Activated CD8-positive, alpha-beta memory T cell treated with anti-CD3 and anti-CD28 coated beads for 24 hours (primary cell): ENCODE measurements at places on chromosomes 4 and X.

DNA sequence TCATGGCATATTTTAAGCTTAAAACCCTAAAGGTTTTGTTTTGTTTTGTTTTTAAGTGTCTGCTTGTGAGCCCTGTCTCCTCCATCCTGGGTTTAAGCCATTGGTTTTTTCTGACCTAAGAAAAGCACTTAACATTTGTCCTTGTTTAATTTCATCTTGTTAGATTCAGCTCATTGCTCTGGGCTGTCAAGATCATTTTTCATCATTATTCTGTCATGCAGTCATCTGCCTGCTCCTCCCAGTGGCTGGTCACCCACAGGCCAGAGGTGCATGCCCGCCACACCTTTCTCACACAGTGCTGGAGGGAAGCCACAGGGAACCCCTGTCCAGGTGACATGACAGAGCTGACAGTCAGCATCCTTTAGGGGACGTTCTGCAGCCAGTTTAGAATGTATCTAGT lies 11.7 kb upstream of the REELD1 start:
- no peak for DNase-seq

- DNase-seq: no peak
Observed at GRCh38 chr4:105588252-105588651, 35.8 kb downstream of the ARHGEF38 start.

DNA sequence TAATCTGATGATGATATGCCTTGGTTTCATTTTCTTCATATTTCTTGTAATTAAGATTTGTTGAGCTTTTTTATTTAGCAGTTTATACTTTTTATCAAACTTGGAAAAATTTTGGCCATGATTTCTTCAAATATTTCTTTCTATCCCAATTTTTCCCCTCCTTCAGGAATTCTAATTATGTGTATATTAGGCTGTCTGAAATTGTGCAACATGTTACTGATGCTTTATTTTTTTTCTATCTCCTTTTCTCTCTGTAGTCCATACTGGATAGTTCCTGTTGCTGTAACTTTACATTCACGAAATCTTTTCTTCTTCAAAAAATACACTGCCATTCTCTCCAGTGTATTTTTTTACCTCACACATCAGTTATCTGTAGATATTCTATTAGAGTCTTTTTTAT lies 10.8 kb downstream of the THAP6 start:
- no peak for DNase-seq

- DNase-seq: no peak
Observed at GRCh38 chr4:142230991-142231390, 594.6 kb downstream of the IL15 start.

DNA sequence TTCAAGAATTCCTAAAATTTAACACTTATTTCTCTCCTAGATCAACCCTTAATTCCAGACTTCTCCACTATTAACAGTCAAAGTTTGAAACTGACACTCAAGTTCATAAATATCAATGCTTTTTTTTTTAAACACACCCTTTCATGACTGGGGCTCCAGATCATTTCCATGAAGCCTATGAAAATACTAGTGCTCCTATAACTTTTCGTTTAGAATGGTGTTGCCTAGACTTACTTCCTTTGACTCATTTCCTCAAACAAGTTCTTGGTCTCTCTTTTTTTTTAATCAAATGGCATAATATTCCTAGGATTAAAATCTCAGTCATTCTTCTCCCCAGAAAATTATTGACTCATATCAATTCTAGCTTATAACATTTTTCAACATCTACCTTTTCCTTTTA lies 13.1 kb downstream of the ZMAT1 start:
- DNase-seq: no peak

DNA sequence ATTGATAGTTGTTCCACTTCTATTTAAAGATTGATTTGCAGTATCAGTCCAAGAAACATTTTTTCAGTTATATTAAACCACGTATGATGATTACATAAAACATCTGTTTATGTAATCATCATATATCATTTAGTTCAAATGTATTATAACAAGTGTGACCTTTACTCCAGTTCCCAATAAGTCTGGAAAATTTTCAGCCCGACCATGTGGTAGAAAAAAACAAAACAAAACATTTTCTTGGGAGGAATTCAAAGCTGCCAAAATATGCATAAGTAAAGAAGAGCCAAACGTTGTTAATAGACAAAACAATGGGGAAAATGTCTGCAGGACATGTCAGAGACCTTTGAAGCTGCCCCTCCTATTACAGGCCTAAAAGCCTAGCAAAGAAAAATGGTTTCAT lies 709.1 kb downstream of the FAT4 start:
- no peak for DNase-seq

DNA sequence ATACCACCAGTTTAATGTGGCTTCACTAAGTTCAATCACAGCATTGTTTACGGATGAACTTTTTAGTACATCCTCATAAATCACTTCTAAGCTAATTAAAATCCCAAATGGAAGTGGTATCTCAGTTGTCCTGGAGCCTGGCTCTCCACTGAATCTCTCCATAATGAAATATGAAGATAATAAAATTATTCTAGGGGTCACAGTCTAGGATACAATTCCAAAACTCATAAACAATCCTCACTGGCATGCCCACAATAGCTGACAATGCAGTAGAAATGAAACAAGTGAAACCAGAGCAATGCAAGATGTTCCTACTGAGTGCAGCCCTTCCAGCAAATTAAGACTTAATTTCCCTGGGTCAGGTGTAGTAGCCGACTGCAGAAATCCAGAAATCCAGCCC lies 47.3 kb upstream of the FAM9B start:
- no peak for DNase-seq

- DNase-seq: no peak
Observed at GRCh38 chr4:152601156-152601555, 65.3 kb upstream of the FBXW7 start.

- no peak for DNase-seq
Observed at GRCh38 chr4:162732876-162733275, 433.8 kb downstream of the NAF1 start.

GRCh38 chr4:19151684-19152083 lies 1100.0 kb upstream of the SLIT2 start:
- DNase-seq: no peak

GRCh38 chrX:131752493-131753198 lies 208.8 kb downstream of the OR13H1 start:
- DNase-seq: peak; percentile 85

GRCh38 chr4:94452476-94453371 lies 982 bp downstream of the PDLIM5 start:
- peak; percentile 64 for DNase-seq

- no peak for DNase-seq
Observed at GRCh38 chr4:25291158-25291733, 21.3 kb upstream of the ZCCHC4 start.

- no peak for DNase-seq
Observed at GRCh38 chr4:115054836-115055235, 58.6 kb downstream of the NDST4 start.

DNA sequence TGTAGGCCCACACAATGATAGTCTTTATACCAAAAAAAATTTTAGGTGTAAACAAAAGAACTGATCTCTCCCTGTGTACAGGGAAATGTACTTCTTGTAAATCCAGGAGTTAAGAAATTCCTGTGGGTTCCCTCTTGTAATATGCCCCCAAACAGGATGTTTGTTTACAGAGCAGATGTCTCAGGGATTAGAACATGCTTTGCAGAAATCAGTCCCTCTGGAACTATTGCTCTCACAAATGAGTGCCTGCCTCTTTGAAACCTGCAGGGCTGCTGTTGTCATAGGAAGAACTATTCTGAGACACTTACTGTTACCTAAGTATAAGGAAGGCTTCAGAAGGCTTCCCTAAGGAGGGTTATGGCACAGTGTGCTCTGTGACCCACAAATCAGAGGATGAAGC lies 35.6 kb downstream of the PAK3 start:
- no peak for DNase-seq

- DNase-seq: no peak
Observed at GRCh38 chr4:16290681-16291420, 64.6 kb upstream of the TAPT1 start.

DNA sequence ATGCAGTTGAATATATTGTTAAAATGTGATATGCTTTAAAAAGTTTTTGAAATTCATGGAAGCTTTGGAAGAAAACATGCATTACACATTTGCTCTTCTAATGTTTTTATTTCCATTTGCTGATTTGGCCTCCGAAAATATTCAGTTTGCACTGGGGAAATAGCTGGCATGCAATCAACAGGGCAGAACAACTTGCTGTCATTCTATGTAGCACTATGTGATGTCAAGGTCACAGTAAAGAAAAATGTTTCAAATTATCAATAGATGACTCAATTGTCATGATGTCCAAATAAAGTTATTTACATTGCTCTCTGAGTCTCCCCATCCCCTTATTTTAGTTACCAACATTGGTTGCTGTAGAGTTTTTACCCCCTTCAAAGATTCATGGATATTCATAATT lies 119.2 kb downstream of the TLL1 start:
- DNase-seq: no peak

DNA sequence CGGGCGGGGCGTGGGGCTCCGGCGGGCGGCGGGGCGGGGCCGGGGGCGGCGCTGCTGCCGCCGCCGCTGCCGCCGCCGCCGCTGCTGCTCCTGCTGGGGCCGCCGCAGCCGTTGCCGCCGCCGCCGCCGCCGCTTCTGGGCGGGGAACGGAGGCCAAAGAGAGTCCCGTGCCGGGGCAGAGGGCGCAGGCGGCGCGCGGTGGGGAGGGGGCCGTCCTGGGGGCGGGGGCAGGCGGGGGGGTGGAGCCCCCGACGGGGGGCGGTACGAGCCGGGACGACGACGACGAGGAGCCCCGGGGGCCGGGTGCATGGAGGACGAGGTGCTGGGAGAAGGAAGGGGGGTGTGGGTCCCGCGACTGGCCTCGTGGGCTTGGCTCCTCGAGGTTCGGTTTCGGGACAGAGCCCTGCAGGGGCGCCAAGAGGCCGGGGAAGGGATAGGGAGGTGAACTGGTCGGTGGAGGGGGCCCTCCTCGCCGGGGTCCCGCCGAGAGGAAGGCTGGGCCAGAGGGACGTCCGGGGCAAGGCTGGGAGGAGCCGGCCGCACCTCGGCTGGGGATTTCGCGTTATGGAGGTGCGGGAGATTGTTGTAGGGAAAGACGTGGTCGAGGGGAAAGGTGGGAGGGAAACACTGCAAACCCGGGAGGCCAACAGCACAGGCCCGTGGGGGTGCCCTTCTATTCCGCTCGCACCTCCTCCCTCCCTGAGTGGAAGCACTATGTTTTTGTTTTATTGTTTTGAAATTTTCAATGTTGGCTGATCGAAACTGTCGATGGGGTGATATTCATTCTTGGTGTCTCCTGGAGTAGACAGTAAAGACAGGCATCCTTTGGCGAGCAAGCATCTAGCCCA lies 1.9 kb downstream of the BCORL1 start:
- DNase-seq: peak; percentile 64

GRCh38 chr4:151644622-151645021 lies 116.2 kb downstream of the GATB start:
- no peak for DNase-seq

DNA sequence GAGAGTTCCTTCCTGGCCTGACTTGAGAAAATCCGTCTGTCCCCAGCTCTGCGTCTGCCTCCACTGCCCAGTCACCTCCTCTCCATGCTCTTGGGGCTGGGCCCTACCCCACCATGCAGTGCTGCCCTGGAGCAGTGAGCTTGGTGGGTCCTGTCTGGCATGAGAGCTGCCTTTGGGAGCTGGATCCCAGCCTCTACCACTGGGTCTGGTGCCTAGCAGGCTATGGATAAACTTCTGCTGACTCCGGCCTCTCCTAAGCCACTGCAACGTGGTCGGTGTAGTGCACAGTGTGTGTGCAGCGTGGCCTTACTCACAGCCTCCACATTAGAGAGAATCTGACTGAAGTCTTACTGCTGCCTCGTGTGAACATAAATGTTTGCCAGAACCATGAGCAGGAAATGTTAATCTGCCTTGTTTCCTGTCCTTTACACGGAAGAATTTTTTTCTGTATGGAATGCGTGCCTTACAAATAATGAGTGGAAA lies 47.6 kb downstream of the HTT start:
- DNase-seq: no peak

- peak; percentile 55 for DNase-seq
Observed at GRCh38 chr4:118351851-118352827, 664 bp downstream of the PRSS12 start.

- DNase-seq: no peak
Observed at GRCh38 chr4:73816814-73817213, 19.7 kb upstream of the CXCL6 start.

DNA sequence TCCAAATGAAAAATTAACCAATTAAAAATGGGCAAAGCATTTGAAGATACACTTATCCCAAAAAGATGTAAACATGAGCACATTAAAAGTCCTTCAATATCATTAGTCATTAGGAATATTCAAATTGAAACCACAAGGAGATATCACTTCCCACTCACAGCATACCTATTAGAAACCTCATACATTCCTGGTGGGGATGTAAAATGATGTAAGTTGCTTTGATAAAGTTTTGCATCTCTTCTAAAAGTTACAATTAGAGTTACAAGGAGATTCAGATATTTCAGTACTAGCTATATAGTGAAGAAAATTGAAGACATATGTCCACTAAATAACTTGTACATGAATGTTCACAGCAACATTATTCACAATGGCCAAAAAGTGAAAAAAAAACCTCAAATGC lies 1109.3 kb upstream of the LCORL start:
- DNase-seq: no peak

GRCh38 chrX:42954880-42955279 lies 176.9 kb upstream of the PPP1R2C start:
- no peak for DNase-seq

DNA sequence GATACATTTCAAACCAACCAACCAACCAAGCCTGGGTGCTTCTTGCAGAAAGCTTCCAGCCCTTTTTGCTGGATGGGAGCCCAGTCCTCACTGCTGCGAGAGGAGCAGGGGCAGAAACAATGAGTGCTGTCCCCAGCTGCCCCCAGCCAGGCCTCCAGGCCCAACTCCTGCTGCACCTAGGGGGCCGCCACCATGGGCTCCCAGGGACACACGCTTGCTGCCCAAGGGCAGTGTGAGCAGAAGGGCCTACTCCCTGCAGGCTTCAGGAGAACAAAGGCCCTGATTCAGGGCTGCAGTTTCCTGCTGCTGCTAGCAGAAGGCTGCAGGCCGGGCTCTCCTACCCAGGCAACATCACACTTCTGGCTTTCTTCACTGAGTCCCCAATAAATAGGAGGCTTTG lies 37.7 kb upstream of the ENPP6 start:
- DNase-seq: no peak

GRCh38 chr4:8368061-8368481 lies 72.5 kb downstream of the ACOX3 start:
- DNase-seq: no peak

GRCh38 chr4:4320951-4321714 lies 31.1 kb downstream of the ZBTB49 start:
- DNase-seq: no peak

GRCh38 chr4:119113033-119113655 lies 22.5 kb upstream of the MYOZ2 start:
- DNase-seq: no peak
